ENCODE measurements at places on chromosomes 4 and X.

DNA sequence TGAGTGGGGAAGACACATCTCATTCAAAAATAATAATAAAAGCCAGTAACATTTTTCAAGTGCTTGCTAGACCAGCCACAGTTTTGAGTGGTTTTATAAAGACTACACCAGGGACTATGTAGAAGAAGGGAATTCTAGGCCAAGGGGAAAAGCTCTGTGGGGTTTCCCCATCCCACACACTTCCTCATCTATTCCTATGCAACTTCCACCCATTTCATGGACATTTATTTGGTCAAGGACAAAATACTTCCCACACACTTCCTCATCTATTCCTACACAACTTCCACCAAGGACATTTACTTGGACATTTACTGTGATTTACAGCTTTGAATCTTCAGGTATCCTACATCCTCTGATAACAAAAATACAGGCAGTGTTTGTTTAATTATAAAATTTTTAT is 86.5 kb upstream of the KLF3 start:
- no peak for DNase-seq

DNA sequence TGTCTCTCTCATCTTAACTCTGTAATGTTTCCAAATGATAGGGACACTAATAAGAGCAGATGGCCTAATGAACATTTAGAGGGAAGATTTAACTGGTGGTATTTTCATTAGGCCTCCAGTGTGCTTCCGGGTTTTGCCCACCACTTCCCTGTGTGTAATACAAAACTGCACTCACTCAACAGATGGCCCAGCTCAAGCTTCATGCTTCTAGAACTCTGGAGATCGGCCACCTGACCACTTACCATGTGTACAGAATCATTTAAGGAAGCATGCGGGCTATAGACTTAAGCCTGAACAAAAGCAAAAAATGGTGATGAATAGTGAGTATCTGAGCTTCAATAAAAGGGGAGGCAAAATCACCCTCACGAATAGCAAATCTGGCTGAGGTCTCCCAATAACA is 89.3 kb downstream of the SH2D1A start:
- DNase-seq, result no peak

DNA sequence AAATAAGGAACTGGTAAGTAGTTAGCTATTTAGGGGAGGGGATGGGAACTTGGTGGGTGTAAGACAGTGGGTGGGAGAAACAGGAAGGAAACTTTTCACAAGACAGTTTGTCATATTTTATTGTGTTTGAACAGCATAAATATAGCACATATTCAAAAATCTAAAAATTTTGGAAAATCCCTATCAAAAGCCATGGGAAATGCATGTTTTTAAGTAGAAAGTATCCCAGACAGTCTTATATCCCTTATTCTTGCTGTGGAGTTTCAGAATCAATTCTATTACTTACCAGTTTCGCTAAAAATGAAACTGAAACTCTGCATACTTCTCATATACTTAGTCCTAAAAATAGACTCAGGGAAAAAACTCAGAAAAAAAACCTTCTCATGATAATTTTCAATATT is 22.3 kb upstream of the RASGEF1B start:
- no peak for DNase-seq

GRCh38 chr4:158259955-158260575 is 49.8 kb downstream of the TMEM144 start:
- DNase-seq, result no peak

DNA sequence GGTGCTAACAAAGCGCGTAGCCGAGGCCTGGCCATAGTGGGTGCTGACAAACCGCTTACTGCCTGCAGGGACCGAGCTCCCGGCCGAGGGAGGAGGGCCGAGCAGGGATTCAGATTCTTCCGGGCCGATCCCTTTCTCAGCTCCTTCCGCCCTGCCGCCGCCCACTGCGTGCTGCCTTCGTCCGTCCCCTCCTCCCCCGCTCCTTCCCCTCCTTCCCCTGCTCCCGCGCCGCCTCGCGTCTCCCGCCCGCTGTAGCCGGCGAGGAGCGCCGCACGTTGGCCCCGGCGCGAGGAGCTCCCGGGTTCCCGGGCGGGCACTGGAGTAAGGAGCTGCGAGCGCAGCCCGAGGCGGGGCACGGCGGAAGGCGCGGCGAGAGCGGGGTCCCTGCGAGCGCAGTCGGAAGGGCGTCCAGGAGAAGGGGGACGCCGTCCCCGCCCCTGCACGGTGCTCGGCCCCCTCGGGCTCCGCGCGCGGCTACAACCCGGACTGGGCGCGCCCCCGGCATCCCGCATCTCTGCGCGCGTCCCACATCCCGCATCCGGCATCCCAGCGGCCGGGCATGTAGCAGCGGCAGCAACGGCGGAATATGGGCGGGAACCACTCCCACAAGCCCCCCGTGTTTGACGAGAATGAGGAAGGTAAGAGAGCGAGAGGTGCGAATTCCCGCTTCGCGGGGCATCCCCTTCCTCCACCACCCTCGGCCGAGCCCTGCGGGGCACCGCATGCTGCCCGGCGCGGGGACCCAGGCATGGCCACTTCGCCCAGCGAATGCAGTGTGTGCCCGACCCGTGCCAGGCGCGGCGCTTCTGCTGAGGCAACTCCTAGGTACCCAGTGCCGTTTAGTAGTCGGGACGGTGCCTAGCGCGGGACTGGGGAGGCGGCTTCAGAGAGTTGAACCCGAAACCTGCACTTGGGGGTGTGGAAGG is at the start of gene STK32B:
STK32B (plus strand) TSS at position 203 of the 926 bp plus-strand sequence.
- DNase-seq, result no peak

- DNase-seq, result no peak
Observed at GRCh38 chr4:825971-826330, at the start of gene CPLX1. TSS of gene CPLX1 (minus strand) at chr4:826129. CDS start at chr4:824522, 1,607 bp downstream.

- DNase-seq, result no peak
Observed at GRCh38 chr4:1470816-1471442, 64.7 kb upstream of the NKX1-1 start.
